ENCODE measurements at places on chromosomes 7 and 10.

DNA sequence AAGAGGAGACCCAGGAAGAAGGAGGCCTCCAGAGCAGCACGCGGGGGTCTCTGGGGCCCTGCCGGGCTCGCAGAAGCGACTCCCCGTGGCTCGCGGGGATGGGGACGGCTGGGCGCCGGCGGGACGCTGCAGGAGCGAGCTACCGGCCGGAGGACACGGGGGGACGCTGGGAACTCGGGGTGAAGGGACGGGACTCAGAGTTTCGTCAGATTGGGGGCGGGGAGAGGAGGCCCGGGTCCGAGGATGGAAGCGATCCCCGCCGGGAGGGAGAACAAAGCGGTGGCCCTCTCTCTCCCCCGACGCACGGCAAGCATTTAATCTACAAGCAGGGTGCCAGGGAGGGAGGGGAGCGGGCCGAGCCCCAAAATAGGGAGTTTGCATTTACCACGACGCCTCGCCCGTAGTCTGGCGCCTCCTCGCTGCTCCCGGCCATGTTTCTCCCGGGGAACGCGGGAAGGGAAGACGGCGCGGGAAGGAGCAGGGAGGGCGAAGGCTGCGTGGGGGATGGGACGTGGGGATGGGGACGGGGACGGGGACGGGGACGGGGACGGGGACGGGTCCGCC, at the start of gene PRTFDC1:
Gene PRTFDC1 (minus strand): TSS at position 464 of the 564 bp plus-strand sequence. CDS start 31 bp downstream, at position 433.
- DNase-seq, result no peak

DNA sequence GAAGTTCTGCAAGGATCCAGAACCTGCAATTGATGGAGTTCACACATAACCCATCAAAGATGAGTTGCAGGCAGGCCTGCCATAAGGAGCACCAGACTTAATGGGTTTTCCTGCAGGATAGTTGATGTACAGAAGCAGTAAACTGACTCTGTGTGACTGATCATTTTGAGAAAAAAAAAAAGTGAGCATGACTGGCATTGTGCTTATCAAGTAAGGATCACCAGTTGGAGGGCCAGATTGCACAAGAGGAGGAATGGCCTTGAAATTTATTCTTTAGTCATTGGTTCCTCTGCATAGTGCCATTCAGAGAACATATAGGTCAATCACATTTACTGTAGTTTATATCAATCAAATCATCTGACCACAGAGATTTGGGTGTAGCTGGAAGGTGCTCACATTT, 3.8 kb downstream of the CYP3A43 start:
- DNase-seq, result no peak

DNA sequence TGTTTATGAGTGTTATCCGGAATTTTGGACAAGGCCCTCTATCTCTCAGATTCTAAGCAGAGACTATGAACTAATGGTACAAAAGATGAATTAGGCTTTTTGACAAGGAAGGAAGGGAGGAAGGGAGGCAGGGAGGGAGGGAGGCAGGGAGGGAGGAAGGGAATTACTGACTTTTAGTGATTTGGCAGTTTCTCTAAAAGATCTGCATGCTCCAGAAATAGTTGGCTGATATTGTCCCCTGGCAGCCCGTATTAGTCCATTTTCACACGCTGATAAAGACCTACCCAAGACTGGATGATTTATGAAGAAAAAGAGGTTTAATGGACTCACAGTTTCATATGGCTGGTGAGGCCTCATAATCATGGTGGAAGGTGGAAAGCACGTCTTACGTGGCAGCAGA, 1093.5 kb downstream of the NRG3 start:
- no peak for DNase-seq

GRCh38 chr7:11539853-11540252, 292.1 kb downstream of the THSD7A start:
- no peak for DNase-seq

DNA sequence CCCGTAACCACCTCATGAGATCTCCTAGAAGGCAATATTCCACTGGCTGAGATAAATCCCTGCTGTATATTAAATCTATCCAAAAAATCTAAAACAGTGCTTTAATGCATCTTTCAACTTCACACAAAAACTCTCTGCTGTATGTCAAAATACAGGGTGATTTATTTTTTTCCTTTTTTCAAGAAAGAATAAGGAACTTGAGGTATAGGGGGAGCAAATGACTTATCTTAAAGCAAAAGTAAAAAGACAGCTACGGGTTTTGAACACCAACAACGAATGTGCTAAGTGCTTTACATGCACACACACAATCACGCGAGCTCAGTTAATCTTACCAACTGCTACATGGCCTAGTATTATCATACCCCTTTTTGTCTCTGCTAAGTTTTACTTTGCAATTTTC, 168.9 kb upstream of the PHF14 start:
- DNase-seq, result no peak

DNA sequence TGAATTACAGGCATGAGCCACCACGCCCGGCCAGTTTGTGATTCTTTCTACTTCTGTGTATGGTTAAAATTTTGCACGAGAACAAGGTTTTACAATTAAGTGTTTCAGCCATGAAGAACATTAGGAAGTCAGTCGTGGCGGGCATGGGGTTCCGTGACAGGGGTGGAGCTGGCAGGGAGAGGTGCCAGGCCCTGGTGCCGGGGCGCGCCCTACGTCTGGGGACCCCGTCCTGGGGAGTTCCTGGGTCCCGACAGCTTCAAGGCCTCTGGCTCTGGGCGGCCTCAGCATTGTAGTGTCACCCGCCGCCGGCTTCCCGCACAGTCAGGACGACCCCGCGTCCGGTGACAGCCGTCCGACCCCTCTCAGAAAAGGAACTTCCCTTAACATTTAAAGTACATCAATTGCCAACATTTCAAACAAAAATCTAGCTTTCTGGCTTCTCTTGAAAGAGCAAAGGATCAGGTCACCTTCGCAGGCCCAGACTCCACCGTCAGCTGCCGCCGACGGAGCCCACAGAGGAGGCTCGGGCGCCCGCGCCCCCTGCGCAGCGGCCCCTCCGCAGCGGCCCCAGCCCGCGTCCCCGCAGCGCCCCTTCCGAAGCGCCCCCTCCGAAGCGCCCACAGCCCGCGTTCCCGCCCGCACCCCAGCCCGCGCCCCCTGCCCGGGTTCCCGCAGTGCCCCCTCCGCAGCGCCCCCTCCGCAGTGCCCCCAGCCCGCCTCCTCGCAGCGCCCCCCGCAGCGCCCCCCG, 23.2 kb upstream of the MKI67 start:
- no peak for DNase-seq

All from fibroblast of skin of left quadriceps (primary cell).